ENCODE measurements at places on chromosomes 4 and X.

GRCh38 chr4:186078981-186079638 is 10.2 kb downstream of the TLR3 start:
- no peak for DNase-seq

DNA sequence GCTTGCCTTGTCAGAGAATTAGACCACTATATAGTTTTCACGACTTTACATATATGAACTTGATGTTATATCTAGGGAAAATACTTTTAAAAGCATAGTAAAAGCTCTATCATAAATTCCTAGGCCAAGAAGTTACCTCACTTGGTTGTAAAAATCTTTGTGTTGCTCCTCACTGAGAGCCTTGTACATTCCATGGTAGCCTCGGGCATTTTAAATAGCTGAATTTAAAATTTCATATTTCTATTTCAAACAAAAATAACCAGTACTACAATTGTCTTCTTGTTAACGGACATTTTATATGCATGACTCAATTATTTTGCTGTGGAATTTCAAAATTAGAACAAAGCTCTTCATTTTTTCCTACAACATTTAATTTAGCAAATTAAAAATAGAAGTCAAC is 107.6 kb downstream of the MID1 start:
- no peak for DNase-seq

GRCh38 chrX:76253432-76253831 is 80.6 kb downstream of the PBDC1 start:
- no peak for DNase-seq

DNA sequence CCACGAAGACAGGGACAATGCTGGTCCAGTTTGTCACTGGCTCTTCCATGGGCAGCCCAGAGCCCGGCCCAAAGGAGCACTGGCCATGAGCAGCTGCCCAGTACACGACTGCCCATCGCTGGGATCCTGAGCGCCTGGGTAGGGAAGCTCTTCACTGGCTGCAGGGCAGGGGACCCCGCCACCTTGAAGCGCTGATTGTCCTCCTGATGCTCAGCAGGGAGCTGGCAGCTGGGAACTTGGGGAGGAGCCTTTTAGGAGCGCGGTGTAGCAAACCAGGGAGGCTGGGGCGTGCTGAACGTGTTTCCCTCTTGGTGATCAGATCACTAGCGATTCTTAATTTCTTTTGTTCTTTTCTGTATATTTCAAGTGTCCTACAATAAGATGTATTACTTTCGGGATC is 1.8 kb downstream of the L1CAM start:
- no peak for DNase-seq

DNA sequence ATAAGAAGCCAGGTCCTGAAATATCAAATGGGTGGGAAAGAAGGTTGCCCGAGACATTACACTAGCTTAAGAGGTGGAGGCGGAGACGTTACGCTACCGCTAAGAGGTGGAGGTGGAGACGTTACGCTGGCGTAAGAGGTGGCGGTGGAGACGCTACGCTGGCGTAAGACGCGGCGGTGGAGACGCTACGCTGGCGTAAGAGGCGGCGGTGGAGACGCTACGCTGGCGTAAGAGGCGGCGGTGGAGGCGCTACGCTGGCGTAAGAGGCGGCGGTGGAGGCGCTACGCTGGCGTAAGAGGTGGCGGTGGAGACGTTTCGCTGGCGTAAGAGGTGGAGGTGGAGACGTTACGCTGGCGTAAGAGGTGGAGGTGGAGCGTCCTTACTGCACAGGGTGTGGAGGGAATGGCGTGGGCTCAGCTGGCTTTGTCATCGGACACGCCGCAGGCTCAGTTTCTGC is 12.8 kb downstream of the CYP4V2 start:
- DNase-seq: no peak

DNA sequence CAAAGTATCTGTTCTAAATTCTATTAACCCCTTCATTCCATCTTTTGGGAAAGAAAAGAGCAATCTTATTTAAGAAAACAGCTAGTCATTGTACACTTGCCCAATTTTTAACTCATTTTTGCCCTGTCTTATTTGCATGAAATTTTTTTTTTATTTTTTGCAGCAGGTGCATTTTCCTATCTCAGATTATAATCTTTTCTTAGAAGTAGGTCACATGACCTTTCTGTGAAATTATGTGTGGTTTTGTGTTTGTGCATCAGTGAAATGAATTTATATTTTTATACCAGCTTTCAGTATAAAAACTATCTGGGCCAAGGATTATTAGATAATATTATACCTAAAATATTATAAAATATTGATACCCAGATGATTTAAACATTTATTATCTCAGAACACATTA is 145.6 kb downstream of the INPP4B start:
- DNase-seq: no peak

GRCh38 chr4:182216005-182216404 is 27.2 kb upstream of the TENM3 start:
- no peak for DNase-seq

DNA sequence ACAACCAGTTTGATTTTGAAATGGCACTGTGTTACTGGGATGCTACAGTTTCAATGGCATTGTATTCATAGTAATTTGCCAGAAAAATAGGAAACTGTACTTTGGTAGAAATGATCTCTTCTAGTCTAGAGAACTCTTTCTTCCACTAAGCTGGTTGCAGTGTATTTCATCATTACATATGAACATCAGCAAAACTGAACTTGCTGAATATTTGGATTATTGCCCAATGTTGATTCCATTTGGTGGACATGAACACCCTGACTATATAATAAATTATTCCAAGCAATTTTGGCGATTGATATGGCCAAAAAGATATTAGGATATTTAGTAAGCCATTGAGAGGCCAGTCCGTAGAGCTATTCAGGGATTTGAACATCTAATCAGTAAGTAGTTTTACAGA is 191.8 kb upstream of the CXorf66 start:
- DNase-seq: no peak

DNA sequence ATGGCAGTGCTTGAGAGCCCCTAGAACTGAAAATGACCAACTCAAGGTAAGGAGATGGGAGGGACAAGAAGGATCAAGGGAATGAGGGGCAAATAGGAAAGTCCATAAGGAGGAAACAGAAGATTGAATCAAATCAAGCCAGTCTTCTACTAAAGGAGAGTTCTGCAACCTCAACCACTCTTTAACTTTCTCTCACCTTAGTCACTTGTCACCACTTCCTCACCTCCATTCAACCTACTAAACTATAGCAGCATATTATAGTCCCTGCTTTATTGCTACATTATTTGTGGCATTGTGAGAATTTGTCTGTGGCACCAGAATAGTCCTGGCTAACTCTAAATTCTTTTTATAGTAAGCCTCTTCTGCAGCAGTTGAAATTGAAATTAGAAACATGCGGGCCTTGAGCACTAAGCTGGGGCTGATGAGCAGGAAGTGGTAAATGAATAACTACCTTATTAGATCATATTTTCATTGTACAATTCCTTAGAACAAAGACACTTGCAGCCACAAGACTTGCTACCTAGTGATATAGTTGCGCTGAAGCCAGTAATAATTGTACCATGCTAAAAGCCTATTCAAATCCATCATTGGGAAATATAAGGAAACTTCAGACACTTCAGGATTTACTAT is 336.9 kb downstream of the ZNF674 start:
- DNase-seq: no peak

- no peak for DNase-seq
Measured at GRCh38 chr4:101019941-101020401, 327.4 kb downstream of the PPP3CA start.

Measured in esophagus squamous epithelium (tissue), 5 donors.